ENCODE measurements at places on chromosomes 1 and 21.

DNA sequence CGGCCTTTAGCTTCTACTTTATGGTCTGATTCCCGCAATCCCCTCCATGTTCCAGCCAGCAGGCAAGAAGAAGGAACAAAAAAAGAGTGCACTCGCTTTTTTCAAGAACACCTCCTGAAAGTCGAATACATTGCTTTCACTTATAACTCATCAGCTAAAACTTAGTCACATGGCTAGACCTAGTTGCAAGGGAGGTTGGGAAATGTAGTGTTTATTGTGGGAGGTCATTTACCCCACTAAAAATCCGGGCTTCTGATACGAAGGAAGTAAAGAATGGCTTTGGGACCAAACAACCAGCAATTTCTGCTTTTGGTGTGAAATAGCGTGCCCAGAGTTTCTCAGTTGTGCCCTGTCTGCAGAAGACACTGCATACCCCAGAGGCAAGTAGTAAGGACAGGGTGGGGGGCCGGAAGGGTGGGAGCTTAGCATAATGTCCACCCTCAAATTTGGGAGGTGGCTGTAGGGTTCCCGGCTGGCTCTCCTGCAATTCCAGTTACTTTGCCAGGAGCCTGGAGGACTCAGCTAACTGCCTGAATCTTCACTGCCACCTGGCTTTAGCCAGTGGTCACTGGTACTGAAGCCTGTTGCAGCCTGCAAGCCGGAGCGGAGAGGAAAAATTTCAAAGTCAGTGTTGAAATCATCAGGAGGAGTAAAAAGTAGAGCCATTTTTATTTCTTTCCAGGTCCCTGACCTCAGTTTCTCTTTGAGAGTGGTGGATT lies 57.7 kb upstream of the F3 start:
- DNase-seq = no peak

DNA sequence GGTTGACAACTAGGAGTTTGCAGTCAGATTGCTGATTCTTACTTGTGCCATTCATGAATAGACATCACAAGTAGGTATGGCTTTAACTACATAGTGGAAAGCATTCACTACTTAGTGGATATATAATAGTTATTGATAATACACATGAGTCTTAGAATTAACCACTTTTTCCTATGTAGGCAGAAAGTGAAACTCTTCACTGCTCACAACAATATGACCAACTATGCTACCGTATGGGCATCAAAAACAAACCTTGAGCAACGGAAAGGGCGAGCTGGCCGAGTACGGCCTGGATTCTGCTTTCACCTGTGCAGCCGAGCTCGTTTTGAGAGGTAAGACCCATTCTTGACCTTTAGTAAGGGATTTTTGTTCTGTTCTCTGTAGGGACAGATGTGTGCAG lies 38.7 kb downstream of the DHX9 start:
- no peak for DNase-seq

DNA sequence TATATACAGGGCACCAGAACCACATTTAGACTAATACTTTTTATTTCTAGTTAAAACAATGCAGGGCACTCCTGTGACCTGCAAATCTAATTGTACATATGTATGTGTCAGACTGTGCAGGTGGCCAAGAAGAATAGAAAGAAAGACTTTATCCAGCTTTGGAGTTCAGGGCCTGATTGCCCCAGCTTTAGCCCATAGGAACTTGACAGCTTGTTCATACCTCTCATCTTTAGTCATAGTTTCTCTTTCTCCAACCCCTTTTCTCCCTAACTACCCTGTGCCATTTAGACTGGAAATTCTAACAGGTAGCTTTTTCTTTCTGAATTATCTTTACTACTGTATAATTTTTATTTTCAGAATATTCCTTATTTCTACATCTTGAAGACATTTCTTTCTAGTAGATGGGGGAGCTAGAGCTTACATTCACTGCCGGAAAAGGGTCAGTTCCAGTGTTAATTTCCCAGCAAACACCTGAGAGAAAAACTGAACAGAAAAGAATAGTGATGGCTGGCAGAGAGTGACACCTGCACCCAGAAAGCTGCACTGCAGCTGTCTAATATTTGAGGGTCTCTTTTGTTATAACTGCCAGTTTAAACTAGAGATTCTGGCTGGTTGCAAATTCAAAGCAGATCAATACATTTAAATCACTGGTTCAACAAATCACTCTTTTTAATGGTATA lies 8.4 kb downstream of the YBX1 start:
- DNase-seq = no peak

- no peak for DNase-seq
These were observed 18.9 kb downstream of the TNNT2 start for GRCh38 chr1:201358596-201358995.

- DNase-seq = no peak
These were observed 68.7 kb downstream of the TEX35 start for GRCh38 chr1:178581351-178582303.

- no peak for DNase-seq
These were observed 31.8 kb downstream of the ABCG1 start for GRCh38 chr21:42250422-42251403.
